ENCODE measurements at places on chromosomes 13 and 19.

DNA sequence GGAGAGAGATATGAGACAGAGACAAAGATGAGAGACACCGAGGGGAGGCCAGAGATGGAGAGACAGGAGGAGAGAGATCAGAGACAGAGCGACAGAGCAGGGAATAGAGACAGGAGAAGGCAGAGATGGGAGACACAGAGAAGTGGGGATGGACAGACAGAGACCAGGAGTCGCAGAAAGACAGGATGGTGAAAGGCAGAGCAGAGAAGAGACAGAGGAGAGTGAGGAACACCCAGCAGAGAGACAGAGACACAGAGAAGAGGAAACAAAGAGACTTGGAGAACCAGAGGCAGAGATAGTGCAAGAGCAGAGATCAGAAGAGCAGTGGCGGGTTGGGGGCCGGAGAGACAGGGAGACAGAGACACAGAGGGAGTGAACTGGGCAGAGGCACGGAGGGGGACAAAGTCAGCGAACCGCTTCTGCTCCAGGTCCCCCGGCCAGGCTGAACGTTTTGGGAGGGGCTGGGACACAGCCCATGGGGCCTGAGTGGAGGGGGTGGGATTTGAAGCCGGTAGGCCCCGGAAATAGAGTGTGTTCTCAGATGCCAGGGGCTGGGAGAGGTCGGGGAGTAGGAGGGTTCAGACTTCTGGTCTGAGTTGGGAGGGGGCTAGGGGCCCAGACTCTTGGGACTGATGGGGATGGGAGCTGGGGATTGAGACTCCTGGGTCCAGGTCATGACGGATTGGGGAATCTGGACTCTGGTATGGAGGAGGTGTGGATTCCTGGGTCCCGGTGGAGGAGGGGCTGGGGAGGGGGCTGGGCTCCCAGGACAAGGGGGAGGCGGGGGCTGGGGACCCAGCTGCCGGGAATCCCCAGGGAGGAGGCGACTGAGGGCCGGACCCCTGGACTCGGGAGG, 654 bp downstream of the ZNF579 start:
- peak; percentile 74 for DNase-seq

DNA sequence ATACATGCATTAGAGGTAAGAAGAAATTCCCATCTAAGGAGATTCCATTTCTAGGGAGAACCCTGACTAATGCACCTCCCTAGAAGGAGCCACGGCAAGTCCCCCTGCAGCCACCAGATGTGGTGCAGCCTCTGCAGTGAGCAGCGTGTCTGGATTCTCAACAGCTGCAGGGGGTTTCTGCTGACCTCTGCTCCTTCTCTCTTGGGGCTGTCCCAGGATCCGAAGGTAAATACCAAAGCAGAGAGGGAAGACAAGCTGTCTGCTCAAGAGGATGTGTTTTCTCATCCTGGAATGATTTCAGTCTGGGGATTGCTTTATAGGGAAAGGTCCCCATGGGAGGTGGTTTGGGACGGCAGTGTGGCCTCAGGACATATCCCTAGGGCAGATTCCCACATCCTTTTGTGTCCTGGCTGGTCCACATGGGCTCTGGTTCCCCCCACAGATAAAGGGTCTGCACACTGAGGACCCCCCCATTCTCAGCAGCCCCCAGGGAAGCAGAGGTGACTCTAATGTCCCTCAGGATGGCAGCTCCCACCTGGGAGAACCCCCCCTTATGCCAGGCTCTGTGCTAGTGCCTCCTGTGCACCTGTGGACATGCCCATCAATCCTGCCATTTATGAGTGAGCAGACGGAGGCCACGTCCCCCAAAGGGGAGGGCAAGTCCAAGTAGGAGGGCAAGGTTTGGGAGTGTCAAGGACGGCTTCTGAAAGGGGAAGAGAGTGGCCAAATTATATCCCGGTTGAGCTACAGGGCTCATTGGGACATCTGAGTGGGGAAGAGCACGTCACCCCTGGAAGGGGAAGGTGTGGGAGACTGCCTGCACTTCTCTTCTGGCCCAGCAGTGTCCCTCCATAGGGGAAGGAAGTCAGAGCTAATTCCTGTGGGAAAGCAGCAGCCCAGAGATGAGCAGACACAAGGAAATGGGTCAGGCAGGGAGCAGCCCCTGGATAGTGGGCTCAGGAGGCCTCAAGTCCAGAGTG, 10.2 kb upstream of the OR10H5 start:
- no peak for DNase-seq

DNA sequence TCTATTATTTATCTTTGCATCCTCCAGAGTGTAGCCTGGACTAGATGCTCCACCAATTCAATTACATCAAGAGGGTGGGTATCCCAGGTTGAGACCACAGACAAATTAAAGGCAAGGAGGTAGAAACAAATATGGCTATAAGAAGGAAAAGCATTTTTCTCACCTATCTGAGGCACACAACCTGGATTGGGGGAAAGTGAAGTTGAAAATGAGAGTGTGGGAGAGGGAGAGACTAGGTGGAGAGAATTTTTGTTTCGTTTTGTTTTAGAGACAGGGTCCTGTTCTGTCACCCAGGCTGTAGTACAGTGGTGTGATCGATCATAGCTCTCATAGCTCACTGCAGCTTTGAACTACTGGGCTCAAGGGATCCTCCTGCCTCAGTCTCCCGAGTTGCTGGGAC, 5.8 kb upstream of the PRODH2 start:
- no peak for DNase-seq

GRCh38 chr13:75554464-75554863, 4.9 kb downstream of the UCHL3 start:
- DNase-seq: no peak

GRCh38 chr13:73341748-73342147, 282.9 kb downstream of the KLF5 start:
- peak; percentile 62 for DNase-seq

DNA sequence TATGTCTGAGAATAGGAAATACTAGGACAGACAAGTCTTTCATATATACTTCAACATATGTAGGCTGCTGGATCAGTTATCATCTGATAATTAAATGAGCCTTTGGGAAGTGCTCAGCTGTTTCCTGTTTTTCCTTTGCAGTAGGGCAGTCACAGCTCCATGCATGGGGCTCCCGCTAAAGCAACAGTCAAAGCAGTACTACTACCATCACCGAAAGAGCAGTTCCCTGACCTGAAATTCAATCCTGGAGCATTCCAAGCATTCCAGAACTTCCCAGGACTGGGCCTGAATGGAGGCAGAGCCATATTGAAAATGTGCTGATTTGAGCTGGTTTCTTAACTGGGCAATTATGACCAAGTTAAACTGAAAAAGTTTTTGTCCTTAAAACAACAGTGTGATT, 20.5 kb downstream of the MICU2 start:
- DNase-seq: peak; percentile 65

- peak; percentile 39 for DNase-seq
These were observed at the start of gene GZMM for GRCh38 chr19:543910-544608. TSS of gene GZMM (plus strand) at chr19:544053. CDS start at chr19:544072, 19 bp downstream.

DNA sequence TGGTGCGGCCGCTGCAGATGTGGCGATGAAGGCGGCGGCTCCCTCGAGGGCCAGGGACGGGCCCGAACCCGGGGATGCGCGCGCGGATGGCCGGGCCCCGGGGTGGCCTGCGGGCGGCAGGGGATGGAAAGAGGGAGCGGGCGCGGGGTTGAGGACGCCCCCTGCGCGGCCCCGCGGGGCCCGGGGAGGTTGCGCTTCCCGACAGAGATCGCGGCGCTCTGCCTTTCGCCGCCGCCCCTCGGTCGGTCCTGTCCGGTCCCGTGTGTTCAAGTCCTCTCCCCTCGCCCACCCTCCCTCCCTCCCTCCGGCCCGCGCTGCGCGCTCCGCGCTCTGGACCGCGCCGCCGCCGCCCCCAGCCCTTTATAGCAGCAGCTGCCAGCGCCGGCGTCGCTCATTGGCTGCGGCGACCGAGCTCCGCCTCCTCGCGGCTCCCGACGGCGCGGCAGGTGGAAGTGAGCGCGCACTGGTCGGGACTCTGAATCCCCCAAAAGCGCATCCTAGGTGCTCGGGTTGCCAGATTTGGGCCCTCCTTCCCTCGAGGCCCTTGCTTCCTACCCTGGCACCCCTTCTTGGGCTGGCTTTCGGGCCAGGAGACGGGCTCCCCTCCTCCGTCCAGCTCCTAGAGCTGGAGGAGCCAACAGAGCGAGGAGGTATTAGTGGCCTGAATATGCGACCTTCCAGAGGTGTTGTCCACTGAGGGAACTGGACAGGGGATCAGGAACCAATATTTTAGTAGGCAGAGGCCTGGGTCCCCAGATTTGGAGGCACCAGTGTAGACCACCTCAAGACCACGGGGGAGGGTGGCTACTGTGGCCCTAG, at the start of gene ELAVL3:
ELAVL3 (minus strand) TSS at position 332 of the 819 bp plus-strand sequence. CDS start 438 bp downstream, outside the sequence.
- peak; percentile 68 for DNase-seq

DNA sequence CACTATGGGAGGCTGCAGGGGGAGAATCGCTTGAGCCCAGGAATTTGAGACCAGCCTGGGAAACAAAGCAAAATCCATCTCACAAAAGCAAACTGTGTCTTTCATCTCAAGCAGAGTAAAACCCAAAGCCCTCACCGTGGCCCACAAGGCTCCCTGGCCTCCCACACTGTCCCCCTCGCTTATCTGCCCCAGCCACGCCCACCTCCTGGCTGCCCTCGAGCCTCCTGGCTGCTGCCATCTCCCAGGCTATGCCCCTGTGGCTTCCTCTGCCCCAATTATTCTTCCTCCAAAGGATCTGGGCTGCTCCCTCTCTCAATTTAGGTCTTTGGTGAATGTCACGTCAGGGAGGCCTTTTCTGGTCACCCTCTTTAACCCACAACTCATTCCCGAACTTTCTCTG, 3.6 kb downstream of the RABAC1 start:
- DNase-seq: no peak

DNA sequence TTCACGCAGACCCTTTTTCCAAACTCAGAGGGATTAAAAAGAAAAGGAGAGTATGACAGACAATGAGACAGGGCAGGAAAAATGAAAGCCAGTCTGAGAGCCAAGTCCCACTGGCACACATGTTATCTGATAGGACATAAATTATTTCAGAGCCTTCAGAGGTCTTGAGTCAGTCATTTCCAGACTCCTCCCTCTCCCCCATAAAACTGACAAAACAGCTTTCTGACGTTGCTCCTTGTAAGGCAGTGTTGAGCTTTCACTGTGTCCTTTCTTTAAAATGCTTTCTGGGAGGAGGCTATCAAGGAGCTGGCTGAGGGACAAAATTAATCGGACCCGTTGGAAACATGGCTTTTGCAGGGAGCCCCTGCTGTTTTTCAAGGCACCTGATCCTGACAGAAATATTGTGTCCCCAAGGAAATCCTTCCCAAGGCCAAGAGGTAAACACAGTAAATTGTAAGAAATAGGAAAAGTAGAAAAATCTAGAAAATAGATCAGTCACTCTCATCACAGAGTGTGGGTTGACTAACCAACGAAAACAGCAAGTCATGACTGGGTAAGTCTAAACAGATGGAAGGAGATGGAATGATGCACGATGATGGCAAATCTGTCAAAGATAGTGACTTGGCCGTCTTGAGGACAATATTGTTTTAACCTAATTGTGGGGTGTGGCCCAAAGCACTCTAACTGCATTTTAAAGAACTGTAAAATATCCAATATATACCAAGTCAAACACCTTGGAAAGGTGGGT, 89.7 kb downstream of the DCT start:
- DNase-seq: no peak

- no peak for DNase-seq
These were observed 33.2 kb downstream of the KCTD12 start for GRCh38 chr13:76852986-76853385.

- peak; percentile 91 for DNase-seq
These were observed 41.7 kb upstream of the CEACAM20 start for GRCh38 chr19:44570984-44571684.

- DNase-seq: no peak
These were observed 4.0 kb downstream of the COL4A1 start for GRCh38 chr13:110302997-110303396.

DNA sequence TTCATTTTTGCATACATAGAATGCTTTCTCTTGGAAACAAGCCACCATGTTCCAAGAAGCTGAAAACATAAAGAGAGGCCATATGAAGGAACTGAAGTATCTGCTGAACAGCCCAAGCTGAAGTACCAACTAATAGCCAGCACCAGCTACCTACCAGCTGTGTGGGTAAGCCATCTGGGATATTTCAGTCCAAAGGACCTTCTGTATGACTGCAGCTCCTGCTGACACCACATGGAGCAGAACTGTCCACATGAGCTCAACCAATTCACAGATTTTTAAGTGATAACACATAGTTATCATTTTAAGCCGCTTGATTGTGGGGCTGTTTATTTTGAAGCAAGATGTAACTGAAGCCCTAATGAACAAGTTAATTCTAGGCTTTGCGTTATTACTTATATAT, 621.1 kb upstream of the KLHL1 start:
- DNase-seq: no peak

- no peak for DNase-seq
These were observed 32.0 kb upstream of the ITM2B start for GRCh38 chr13:48201044-48201443.

DNA sequence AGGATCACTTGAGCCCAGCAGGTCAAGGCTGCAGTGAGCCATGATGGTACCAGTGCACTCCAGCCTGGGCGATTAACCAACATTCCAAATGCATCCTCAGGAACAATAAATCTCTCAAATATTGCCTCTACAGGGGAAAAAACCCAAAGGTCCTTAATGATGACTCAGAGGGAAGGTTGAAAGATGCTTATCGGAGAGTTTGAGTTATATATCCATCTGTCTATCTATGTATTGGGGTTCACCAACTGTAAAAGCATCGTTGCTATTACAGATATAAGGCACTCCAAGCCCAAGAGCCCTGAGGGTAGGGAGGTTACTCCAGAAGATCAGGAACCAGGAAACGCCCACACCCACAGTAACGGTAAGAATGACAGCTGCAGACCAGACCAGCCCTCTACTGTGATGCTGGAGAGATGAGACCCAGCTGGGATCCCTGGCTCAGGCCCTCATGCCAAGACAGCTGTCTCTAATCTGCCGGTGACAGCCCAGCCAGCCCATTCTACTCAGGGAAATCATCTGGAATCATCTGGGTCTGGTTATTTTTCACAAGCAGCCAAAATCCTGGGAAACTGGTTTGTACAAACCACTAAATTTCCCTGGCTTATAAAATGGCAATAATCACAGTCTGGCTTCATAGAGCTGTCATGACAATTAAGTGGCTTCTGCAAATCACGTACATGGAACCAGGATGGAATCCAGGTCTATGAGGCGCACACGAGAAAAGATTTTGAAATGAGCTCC, 23.8 kb downstream of the TEX101 start:
- no peak for DNase-seq

DNA sequence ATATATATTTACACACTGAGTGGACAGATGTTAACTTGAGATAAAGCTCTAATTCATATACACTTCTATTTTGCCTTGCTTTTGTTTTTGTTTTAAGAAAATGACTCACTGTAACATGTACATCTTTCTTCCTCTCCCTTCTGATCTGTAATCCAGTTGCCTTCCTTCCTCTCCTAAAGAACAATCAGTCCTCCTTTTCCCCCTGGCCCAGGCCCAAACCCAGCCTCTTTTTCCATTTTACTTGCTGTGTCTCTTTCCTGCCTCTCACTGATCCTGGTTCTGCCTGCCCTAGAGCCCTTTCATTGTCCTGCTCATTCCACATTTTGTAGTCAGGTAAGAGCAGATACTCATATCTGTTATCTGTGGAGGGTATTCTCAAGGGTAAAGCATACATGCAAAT, 50.8 kb downstream of the ZAR1L start:
- DNase-seq: no peak
